NCI-H1436 (cell line): ENCODE measurements at places on chromosomes 7 and 10.

DNA sequence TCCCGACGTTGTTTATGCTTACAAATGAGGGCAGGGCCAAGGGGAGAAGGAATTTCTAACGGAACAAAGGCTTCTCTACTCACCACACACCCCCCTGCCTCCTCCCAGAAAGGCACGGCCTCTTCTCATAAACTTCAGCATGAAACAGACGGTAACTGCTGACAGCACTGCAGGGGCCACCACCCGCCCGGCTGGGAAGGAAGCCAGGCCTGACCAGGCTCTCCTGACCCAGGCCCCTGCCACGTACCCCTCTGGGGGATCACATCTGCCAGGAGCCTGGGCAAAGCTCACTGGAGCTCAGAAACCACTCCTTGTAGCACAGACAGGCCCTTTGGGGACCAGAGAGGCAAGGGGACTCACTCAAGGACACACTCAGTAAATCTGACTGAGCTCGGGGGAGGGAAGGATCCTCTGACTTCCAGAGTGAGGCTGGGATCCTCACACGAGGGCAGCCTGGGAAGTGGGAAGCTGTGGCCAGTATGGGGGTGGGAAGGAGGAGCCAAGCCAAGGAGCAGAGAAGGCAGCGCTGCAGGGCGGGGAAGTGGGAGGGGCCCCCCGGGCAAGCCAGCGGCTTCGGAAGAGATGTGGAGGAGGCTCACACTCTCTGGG is 46.1 kb downstream of the ZCCHC24 start:
- DNase-seq: no peak

- DNase-seq: no peak
Observed at GRCh38 chr10:43340101-43340500, 31.3 kb upstream of the FXYD4 start.

DNA sequence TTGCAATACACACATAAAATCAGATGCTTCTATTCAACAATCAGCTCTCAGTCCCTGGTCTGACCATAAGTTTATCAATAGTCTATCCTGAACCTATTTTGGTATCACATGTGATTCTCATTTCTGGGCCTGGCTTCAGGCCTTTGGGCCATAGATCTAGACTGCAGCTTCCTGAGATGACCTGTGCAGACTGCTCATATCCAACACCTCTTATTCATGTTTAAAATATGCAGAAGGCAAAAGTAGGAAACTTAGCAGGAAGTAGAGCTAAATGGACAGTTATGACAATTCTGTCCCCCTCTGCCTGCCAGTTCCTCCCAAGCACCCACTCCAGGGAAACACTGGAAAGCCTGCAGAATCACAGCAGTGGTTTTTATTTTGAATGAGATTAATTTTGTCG is 53.3 kb downstream of the C7orf25 start:
- no peak for DNase-seq

GRCh38 chr10:76026176-76026771 is 594.9 kb downstream of the LRMDA start:
- no peak for DNase-seq

GRCh38 chr7:110940756-110941155 is 150.2 kb upstream of the LRRN3 start:
- no peak for DNase-seq

DNA sequence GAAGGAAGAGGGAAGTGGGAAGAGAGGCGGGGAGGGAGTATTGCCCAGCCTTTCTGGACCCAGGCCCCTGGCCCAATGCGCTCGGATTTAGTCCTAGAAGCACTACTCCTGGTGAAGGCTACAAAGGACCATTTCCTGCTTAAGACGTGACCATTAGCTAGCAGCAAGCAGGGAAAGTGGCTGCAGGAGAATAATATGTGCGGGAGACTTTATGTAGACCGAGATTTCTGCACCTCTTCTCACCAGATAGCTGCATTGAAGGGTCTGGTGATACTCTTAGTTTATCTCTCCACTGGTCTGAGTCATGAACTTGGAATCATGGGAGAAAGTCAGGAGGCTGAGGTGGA is 3.1 kb downstream of the VAX1 start:
- no peak for DNase-seq

DNA sequence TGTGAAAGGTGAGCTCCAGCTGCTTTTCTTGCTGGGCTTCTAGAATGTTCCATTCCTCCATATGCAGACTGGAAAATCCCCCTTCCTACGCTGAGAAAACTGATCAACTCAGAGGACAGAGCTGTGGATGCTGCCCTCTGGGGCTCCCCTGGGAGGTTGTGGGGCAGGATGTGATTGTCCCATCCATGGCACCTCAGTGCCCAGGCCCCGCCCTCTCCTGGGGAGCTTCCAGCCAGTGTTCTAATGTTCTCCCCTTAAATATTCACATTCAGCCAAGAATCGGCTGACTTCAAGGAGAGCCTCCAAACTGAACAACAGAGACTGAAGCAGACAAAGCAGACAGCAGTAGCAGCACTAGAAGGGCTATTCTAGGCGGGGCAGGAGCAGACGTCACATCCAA is 55.0 kb downstream of the RAMP3 start:
- no peak for DNase-seq

- no peak for DNase-seq
Observed at GRCh38 chr10:70551971-70552422, 50.5 kb downstream of the PRF1 start.

GRCh38 chr7:17912536-17913235 is 27.6 kb downstream of the SNX13 start:
- no peak for DNase-seq

DNA sequence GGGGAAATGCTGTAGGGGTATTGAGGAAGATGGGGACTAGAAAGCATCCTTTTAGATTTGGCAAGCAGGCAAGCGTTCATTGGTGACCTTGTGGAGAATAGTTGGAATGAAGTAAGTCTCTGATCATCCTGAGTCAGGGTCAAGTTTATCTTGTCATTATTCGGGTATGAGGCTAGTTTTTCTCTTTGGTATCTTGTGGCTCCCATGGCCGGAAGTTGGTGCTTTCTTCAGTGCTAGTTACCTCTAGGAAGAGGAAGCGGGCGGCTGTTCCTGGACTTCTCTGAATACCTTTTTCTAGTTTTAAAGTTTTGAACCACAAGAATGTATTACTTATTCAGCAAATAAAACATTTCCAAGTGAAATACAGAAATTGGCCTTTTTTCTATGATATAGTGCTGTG is 9.2 kb downstream of the CREM start:
- no peak for DNase-seq

DNA sequence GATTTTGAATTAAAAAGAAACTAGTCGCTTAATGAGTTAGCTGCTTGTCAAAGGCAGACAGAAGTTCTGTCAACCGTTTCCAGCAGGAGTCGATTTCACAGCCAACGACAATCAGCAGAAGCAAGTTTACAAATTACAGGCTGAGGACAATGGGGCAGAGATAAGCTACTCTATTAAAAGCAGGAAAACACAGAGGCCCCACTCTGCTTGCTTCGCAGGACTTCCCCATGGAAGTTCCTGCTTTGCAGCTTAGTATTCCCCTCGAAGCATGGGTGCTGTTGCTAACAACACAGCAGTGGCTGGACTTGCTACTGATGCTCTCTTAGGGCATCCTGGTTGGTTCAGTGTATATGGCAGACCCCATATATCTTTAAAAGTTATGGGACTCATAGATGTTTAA is 50.8 kb upstream of the KLF6 start:
- no peak for DNase-seq

GRCh38 chr10:60377955-60378354 is 11.7 kb downstream of the ANK3 start:
- no peak for DNase-seq
